ENCODE measurements at places on chromosomes 5 and 9. TPM values are rescaled to one million over a fixed set of nuclear protein-coding genes. Genes with fewer than 3 reads are reported as not detected.
A peak's percentile ranks its signal among the peaks of the same experiment; 100 is the strongest.

DNA sequence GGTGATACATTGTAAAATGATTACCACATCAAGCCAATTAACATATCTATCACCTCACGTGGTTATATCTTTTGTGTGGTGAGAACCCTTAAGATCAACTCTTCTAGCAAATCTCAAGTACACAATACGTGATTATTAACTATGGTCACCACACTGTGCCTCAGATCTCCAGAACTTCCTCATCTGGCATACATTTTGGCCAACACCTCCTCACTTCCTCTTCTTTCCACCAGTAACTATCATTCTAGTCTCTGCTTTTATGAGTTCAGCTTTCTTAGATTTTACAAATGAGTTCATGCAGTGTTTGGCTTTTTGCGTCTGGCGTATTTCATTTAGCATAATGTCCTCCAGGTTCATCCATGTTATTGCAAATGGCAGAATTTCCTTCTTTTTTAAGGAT is 35.8 kb downstream of the PRKACG start:
- DNase-seq, result no peak

- DNase-seq, result no peak
Observed at GRCh38 chr9:69326261-69326660, 1.2 kb downstream of the ENTREP1 start.

DNA sequence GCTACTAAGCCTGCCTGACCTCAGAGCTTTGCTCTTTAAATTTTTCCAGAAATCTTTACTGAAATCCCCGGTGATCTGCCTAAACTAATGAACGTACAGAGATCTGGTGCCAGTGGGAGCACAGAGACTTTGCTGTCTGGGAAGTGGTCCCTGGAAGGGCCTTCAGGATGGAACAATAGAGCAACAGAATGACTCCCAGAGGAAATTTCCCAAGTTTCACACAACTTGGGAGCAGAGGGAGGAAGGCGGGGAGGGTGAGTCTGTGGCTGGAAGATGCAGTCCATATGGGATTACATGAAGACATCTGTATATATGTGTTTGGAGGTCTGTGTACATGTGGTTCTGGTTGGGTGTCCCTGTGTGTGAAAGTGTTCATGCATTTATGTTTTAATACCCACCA is 638.3 kb downstream of the CCDC171 start:
- DNase-seq, result no peak

- DNase-seq, result peak; percentile 38
Observed at GRCh38 chr5:168270476-168270875, 21.0 kb upstream of the WWC1 start.

HACD4 gene
- not detected for total RNA-seq

MCCC2 gene
- 41.6 TPM for total RNA-seq

DTWD2 gene
- total RNA-seq, result 10.7 TPM

CCDC192 gene
- not detected for total RNA-seq

SWI5 gene
- 72.8 TPM for total RNA-seq
